ENCODE measurements at places on chromosomes 4 and X.

GRCh38 chr4:137000432-137000831 lies 531.9 kb downstream of the PCDH18 start:
- DNase-seq: no peak

- DNase-seq: no peak
Measured at GRCh38 chrX:154367474-154368308, 6.7 kb downstream of the FLNA start.

- no peak for DNase-seq
Measured at GRCh38 chrX:150329868-150330267, 33.2 kb upstream of the MAMLD1 start.

DNA sequence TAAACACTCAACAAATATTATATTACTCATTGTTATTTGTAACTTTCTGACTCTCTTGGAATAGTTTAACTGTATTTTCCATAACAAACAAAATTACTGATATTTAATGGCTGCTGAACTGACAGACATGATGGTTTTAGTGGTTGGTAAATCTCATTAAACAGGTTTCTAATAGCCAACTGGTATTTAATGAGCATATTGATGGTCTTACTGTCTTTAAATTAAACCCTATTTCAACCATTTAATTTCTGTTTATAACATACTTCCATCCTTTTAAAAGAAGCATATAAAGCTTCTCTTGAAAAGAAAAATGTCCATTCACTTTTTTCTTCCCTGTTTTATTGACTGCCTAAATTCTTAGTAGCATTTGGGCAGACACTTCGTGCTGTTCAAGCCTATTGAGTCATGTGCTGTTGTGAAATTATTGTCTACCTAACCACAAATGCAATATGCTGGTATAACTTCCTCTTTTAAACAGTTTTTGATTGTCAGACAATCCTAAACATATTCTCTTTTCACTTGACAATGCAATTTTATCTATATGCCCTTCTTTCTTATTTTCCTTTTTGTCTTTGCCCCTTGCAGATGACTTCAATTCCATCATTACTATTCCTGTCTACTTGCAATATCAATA lies 163.9 kb upstream of the SLC7A11 start:
- DNase-seq: no peak

DNA sequence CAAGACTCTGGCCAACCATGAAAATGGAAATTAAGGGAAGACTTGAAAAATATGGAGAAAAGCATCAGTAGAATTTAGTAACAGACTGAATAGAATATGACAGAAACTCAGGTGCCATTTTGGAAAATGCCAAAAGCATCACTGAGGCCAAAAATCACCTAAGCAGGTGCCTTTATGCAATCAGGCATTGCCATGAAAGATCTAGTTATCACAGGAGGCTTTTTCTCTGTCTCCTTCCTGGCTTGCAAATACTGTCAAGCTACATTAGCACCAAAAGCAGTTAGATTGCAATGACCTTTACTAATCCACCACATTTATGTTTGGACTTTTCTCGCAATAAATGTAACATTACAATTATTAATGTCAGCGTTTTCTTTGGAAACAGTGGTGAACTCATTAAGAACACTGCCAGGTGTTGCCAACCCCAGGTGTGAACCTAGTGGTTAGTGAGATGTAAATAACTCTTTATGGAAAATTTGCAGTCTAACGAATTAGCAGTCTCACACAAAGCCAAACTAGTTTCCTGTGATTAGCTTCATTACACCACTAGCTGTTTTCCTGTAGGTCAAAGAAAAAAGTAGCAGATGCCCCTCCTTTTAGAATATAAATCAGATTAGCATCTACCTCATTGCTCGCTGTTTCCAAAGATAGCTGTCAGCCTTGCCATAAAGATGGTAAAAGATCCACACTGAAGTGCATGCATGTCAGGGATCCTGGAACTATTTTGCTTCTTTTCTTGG lies 1568.4 kb upstream of the TENM3 start:
- DNase-seq: no peak

DNA sequence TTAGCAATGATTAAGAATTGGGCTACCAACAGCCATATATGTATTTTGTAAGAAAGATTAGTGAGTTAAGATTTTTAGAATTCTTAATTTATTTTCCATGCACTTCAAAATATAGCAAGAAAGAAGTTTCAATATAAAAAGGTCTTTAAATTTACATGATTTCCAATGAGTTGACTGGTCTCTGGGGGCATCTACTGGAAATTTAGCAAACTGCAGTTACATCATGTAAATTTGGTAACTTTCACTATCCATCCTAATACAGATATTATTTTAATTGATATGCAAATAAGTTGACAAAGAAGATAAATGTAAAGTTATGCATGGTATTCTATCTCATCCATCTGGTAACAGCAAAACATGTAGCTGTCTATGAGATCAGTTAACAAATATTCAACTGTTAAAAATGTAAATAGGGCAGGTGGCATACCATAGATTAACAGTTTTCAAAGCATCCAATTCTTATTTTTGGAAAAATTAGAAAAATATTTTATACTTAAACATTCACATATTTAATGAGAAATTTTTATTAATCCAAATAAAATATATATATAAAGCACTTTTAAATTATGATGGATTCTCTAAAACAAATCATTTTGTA lies 29.1 kb downstream of the TTC29 start:
- peak; percentile 70 for DNase-seq

DNA sequence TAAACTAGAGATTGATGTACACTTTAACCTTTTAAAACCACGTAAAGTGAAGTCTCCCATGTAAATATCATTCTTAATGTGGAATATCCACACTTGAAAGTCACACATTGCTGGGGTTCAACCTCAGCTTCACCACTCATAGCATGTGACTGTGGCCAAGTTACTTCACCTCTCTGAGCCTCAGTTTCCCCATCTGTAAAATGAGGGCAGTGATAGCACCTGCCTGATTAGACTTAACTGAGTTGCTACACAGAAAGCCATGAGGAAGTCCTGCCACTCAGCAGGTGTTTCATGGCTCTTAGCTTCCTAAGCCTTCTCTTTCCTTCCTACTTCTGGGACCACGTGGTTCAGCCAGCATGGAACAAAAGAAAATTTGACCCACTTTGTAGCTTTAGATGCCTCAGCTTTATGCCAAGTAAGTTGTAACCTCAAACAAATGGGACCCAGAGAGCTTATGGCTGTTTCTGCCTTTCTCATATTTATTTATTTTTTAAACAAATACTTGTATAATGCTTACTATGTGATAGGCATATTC lies 277.3 kb upstream of the KLF3 start:
- DNase-seq: no peak

DNA sequence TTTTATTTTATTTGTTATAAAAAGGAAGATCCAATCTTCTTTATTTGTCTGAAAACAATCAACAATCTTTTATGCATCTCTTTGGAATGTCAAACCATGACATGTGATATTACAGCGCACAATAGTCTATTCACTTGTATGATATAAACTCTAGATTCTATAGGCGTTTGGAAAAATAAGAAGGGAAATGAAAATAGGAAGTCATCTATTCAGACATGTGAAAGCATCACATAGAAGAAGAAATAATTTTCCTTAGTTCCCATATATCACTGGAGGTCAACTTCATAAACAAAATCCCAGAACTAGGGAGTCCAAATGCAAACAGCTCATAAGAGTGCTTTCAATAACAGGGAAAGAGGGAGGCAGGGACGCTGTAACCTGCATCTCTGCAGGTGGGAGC lies 139.5 kb upstream of the RASGEF1B start:
- no peak for DNase-seq

DNA sequence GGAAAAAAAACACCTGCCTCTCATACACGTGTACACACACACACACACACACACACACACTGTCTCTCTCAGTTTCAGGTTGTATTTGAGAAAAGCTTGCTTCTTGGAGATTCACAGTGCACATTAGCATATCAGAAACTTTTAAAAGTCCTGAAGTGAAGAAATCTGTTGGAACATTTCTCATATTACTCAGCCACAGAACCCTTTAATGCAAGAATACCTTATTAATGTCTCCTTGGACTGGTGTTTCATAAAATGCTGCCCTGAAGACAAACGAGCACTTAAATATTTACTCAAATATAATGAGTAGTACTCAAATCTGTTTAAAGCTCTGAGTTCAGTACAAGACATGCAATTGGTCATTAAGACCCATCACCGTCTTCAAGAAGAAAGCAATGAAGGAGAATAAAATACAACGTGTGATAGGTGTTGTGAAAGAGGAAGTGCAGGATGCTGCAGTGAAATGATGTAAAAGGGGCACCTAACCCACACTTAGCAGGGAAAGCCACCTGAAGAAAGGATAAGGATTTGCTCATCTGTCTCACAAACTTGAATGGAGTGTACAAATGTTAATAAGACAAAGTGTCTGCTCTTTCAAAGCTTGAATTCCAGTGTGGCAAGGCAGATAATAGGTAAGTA lies 57.0 kb downstream of the DCLK2 start:
- no peak for DNase-seq

GRCh38 chr4:181538431-181538830 lies 704.8 kb upstream of the TENM3 start:
- DNase-seq: no peak

- peak; percentile 53 for DNase-seq
Measured at GRCh38 chr4:80265571-80266252, 752 bp upstream of the FGF5 start.

DNA sequence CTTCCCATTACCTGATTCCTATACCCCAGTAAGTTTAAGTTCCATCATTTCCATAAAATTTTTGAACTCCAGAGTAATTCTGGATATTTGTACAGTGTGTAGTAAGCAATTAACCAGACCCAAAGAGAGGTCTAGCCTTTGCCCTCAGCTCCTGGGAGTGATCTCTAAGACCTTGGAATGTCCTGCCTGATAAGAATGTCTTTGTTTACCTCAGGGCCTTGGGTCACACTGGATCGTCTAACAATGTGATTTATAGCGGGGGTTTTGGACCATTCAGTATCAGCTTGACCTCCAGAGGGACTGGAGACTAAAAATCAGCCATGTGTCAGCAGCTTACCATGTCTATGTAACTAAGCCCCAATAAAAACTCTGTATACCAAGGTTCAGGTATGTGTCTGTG lies 330.9 kb upstream of the PPP1R2C start:
- no peak for DNase-seq

DNA sequence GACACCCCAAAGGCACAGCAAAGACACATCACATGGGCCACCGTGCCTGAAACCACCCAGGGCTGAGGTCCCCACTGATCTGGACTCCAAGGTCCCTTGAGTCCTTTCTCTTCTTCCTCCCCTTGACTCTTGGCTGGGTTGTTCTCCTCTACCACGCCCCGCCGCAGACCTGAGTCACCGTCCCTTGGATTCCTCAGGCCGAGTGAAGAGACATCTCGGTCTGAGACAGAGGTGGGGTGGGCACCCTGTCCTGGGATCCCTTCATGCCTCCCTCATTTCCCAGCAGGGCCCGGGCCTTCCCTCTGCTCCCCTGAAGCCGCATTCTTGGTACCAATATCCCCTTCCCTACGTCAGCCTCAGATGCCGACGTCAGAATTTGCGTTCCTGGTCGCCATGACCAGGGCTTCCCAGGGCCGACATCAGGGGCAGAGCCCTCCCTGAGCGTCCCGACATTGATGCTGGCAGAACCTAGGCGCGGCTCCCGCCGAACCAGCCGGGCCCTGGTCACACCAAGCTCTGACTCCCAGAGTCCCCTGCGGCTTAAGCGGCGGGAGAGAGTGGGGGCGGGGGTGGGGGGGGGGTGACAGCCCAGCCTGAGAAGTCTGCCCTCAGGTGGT lies 498 bp downstream of the MAGEA10 start:
- DNase-seq: no peak

- peak; percentile 32 for DNase-seq
Measured at GRCh38 chr4:111630705-111631104, 514.5 kb upstream of the FAM241A start.

GRCh38 chr4:39591290-39591689 lies 47.4 kb downstream of the SMIM14 start:
- DNase-seq: no peak

DNA sequence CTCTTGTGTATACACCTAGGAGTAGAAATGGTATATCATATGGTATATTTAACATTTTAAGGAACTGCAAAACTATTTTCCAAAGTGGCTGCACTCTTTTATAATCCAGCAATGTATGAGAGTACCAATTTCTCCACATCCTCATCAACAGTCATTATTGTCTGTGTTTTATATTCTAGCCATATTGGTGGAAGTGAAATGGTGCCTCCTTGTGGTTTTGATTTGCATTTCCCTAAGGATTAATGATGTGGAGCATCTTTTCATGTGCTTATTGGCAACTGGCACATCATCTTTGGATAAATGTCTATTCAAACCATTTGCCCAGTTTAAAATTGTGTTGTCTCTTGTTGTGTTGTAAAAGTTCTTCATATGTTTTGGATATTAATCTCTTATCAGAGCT lies 9.6 kb downstream of the BMP15 start:
- DNase-seq: no peak

GRCh38 chrX:136262812-136263315 lies 11.7 kb upstream of the MAP7D3 start:
- DNase-seq: no peak

DNA sequence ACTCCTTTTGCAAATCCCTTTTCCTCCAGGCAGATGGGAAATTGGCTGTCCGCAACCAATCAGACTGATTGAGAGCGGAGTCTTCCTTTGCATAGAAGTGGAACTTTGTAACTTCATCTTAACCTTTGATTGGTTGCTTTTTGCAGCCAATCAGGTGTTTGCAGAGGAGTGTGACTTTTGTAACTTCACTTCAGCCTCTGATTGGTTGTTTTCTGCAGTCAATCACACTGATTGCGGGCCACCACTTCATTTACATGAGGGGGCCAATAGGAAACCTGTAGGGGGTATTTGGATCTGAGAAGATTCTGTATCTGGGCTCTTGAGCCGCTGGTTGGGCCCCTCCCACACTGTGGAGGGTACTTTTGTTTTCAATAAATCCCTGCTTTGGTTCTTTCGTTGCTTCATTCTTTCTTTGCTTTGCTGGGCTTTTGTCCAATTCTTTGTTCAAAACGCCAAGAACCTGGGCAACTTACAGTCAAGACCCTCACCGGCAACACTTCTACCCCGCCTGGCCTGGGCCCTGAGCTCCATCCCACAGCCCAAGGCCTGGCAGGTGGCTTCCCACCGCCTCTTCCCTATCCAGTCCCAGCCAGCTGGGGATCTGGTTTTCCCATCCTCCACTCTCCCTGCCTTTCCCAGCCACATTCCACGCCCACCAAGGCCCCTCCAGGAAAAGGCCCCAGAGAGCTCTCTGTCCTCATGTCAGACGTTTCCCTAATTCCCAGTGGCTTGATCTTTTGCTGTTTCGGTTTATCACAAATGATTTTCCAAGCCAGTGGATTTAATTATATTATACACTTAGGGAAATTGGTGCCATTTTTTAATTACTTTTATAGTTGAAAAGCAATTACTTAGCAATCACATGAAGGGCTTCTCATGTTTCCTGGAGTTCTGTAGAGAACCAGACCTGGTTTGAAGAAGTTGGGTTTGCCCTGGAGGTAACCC lies 110.2 kb upstream of the STX18 start:
- no peak for DNase-seq

GRCh38 chrX:80513625-80514024 lies 93.4 kb downstream of the TENT5D start:
- DNase-seq: no peak

DNA sequence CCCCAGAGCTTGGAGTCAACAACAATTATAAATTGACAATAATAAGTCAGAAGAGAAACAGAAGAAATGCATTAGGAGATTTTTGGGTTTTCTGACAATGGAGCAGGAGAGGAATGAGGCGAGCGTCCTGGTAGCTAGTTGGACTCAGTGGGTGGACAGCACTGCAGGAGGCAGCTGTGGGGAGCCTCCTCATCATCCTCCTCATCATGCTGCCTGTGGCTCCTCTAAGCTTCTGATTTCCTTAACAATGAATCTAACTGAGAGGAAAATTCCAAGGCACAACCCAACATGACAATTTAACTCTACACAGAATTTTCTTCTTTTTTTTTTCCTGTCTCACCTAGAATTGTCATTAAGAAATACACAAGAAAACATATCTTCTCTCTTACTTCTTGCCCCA lies 357.1 kb upstream of the NOCT start:
- no peak for DNase-seq
